ENCODE measurements at places on chromosomes 6 and 20.
A peak's percentile ranks its signal among the peaks of the same experiment; 100 is the strongest.

- no peak for DNase-seq
These were observed 41.1 kb upstream of the ZNF831 start for GRCh38 chr20:59122566-59122919.

DNA sequence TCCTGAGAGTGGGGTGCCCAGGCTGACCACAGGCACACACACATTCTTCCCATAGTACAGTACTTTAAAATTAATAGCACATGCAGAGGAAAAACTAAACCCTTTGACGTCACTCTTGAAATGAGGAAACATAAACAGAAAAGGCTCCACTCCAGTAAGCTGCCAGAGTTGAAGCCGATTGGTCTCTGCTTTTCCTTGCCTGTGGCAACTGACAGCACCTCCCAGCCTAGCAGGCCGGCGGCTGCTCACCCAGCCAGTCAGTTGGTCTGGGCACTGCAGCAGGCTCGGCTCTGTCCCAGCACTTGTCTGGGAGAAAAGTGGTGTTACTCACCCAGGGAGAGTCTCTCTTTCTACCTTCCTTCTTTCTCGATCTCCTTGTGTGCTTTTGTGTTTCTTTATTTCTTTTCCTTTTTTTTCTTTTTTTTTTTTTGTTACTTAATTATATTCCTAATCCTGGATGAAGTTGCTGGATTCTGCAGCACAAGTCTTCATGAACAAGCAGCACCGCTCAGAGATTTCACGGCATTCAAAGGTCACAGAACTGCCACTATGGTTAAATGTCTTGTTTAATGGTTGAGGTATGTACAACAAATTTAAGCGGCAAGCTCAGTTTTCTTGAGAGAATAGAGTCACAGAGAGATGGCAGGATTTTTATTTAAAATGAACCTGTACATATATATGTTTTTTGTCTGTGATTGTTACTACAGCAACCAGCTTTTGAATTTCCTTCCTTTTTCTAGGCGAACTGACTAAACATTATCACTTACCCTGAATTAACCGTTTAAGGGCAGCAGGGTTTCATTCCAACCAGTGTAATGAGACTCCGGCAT, at the start of gene PDE7B:
Gene PDE7B (plus strand): TSS at position 260 of the 830 bp plus-strand sequence.
- peak; percentile 83 for DNase-seq

- peak; percentile 37 for DNase-seq
These were observed 791 bp downstream of the ADGRG6 start for GRCh38 chr6:142302421-142303175.

DNA sequence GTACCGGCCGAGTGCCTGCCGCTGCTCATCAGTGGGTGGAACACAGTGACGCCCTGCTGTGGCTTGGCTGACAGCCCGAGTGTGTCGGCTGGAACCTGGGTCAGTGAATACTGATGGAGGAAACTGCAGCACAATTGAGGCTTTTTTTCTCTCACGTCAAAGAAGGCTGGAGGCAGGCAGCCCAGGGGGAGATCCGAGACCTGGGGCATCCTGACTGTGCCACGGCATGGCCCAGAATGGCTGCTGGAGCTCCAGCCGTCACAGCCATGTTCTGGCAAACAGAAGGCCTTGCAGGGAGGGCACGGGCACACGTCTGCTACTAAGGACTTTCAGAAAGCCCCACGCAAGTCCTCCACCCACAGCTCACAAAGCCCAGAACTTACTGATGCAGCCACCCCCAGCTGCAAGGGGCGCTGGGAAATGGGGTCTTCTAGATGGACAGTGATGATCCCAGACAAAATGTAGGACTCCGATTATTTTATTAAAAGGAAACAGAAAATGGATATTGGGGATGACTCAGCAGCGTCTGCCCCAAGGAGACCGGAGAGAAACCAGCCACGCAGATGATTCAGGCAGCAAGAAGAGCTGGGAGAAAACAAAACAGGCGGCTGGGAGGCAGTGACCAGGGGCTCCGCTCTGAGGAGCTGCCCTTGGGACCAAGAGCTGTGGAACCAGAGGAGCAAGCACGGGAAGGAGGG, 140.0 kb downstream of the TAF4 start:
- peak; percentile 90 for DNase-seq

DNA sequence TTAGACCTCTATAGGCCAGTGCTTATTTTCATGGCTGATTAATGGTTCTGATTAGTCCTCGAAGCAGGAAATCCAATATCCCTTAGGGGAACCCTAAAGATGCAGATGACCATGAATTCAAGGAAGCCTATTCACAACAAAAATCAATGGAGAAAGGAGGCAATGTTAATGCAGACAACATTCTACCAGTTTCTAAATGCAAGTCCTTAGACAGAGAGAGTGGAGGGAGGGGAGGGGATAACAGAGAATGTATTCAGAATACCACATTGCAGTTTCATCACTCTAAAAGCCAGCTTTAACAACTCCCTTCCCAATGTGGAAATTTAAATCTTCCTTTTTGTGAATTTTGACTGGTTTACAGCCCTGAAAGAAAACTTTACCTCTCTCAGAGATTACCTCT, 87.1 kb upstream of the POU3F2 start:
- no peak for DNase-seq

DNA sequence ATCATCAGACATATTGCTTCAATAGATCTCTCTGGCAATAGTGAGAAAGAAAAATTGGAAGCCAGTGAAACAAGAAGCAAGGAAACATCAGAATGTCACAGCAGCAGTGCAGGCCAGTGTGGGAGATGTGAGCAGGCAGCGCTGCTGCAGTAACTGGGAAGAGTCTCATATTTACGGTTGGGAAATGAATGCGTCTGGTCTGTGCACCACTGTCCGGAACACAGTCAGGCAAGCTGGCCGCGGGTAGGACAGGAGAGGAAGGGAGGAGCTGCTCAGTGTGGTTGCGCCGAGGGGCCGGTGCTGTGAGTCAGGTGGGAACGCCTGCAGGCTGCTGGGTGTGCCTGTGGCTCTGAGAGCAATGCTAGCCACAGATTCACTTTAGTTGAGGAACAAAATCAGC, 6.4 kb upstream of the PSMG4 start:
- no peak for DNase-seq

GRCh38 chr6:13927203-13927602, 2.5 kb downstream of the RNF182 start:
- peak; percentile 15 for DNase-seq

- DNase-seq = no peak
These were observed 98.8 kb upstream of the CITED2 start for GRCh38 chr6:139473231-139473701.

DNA sequence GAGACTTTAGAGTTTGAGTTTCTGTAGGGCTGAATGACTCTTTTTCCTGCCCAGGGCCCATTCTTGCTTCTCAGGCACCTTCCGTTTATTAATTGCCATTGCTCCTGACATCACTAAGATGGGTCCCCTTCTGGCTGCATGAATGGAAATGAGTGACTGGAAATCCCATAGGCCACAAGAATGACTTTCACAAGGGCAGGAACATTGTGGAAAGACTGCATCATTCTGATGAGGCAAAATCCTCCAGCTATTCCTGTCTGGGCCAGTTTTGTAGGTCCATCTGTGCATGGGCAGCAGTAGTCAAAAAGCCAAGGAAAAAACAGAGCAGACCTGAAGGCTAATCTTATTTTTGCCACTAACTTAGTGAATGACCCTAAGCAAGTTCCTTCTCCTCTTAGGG, 19.3 kb downstream of the TMEM74B start:
- DNase-seq = no peak

- DNase-seq = peak; percentile 86
These were observed 10.6 kb downstream of the NRN1 start for GRCh38 chr6:5995949-5996713.

- DNase-seq = peak; percentile 28
These were observed 292.0 kb downstream of the ALDH8A1 start for GRCh38 chr6:134657751-134658527.

DNA sequence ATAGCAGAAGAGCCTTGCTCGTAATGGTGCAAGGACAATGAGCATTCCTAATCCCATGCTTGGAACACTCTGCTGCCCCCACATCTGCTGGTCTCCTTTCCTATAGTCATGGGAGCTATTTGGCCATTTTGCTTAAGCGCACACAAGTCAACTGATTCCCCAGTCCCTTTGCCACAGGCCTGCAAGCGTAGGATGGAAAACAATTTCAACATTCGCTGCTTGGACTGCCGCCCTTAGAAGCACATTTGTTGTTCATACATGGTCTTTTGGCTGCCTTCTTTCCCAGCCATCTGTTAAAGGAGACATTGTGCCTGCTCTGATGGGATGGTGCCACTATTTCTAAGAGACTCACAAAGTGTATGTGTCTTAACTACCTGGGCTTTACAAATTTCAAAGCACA, 96.9 kb downstream of the RFX6 start:
- no peak for DNase-seq
